ENCODE measurements at places on chromosomes 16 and 17.

GRCh38 chr17:49638818-49639217, 39.1 kb downstream of the SPOP start:
- no peak for DNase-seq

GRCh38 chr16:85825326-85825725, 25.8 kb downstream of the COX4I1 start:
- no peak for DNase-seq

DNA sequence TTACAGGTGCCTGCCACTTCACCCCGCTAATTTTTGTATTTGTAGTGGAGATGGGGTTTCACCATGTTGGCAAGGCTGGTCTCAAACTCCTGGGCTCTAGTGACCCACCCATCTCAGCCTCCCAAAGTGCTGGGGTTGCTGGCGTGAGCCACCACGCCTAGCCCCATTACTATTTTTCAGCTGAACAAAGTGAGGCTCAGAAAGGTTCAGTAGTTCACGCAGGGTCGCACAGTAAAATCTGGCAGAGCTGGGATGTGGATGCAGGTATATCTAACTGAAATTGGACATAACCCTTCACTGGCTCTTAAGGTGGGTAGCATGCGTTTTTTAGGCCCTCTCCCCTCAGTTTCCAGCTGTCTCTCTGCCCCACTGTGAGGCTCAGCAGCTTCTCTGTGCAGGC, 7.2 kb downstream of the AQP8 start:
- DNase-seq: no peak

DNA sequence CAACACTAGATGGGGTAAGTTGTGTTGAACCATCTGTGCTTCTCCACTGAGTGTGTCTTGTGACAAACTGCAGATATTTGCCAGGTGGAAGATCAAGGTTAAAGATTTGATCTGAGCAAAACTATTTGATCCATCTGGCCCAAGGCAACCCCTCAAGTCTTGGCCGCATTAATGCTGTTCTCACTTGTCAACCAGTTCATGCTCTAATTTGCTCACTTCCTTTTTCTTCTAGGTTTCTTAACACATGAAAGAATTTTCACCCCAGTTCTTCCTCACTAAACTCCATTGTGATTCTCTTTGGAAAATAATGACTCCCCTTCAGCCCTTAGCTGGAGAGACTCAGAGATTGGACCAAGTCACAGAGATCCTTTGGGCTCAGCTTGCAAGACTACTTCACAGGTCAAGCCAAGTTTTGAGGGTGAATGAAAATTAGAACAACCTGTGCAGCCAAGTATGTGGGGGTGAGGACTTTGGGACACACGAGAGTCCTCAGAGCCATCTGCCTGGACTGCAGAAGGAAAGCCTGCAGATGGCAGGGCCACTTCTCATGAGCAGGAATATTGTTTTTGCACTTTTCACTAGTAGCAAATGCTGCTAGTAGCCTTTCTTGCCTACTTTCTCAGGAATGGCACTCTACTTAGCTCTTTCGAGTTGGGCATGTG, 166.5 kb downstream of the AXIN2 start:
- DNase-seq: no peak

- DNase-seq: no peak
Measured at GRCh38 chr17:80795754-80796153, 195.9 kb upstream of the CHMP6 start.

DNA sequence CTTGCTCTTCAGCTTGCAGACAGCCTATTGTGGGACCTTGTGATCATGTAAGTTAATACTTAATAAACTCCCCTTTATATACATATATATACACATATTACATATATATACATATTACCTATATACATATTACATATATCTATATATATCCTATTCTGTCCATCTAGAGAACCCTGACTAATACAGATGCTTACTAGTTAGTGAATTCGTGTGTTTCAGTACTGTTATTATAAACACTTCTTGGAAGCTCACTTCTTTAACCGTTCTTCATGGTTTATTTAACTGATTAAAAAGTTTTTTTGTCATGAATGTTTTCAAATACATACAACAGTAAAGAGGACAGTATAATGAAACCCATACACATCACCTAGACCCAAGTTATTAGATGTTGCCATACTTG, 12.6 kb downstream of the ORC6 start:
- no peak for DNase-seq

DNA sequence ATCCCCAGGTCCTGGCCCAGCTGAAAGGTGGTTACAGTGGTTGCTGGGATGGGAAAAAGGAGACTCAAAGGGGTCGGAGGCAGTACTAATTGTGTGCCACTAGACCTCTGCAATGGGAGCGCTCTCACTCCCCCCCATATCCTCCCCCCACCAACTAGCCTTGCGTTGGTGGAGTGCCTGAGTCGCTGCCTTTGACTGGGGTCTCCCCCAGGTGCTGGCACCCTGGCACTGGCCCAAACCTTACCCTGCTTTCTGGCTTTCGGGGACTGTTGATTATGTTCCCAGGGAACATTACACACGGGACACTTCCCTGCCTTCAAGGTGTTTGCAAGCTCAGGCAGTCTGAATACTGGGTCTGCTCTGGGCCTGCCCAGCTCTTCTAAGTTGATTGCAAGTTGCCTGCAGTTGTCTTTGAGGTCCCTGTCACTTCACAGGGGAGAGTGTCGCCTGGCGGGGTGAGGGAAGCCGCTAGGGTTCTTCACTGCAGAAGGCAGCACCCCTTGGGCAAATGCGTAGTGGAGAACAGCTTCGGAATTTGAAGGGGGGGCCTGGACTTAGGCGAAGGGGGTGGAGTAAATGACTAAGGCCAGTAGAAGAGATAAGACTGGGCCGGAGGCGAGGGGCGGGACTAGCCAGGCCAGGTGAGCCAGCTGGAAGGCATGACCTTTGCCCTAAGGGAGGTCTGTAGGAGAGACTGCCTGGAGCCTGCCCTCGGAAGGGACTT, 98.0 kb downstream of the RAB11FIP4 start:
- DNase-seq: no peak

- no peak for DNase-seq
Measured at GRCh38 chr16:50681021-50681885, at the start of gene SNX20. Gene SNX20 (minus strand): TSS chr16:50681312. CDS start chr16:50677526, 3,786 bp downstream.

DNA sequence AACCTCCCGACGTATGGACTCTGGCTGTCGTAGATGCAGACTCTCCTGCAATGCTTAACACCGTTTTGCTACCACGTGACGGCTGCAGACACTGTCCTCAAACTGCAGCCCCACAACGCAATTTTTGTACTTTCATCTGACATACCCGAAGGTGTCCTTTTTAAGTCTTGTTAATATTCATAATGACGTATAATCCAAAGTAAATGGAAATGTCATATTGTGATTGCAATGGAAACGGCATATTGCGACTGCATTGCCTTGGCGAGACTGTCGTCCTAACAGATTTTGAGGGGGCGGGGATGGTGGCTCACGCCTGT, 79.3 kb upstream of the TBC1D3K start:
- DNase-seq: no peak

- no peak for DNase-seq
Measured at GRCh38 chr16:89253548-89254287, 36.2 kb downstream of the ZNF778 start.

GRCh38 chr16:13795131-13795530, 124.8 kb upstream of the ERCC4 start:
- DNase-seq: no peak

DNA sequence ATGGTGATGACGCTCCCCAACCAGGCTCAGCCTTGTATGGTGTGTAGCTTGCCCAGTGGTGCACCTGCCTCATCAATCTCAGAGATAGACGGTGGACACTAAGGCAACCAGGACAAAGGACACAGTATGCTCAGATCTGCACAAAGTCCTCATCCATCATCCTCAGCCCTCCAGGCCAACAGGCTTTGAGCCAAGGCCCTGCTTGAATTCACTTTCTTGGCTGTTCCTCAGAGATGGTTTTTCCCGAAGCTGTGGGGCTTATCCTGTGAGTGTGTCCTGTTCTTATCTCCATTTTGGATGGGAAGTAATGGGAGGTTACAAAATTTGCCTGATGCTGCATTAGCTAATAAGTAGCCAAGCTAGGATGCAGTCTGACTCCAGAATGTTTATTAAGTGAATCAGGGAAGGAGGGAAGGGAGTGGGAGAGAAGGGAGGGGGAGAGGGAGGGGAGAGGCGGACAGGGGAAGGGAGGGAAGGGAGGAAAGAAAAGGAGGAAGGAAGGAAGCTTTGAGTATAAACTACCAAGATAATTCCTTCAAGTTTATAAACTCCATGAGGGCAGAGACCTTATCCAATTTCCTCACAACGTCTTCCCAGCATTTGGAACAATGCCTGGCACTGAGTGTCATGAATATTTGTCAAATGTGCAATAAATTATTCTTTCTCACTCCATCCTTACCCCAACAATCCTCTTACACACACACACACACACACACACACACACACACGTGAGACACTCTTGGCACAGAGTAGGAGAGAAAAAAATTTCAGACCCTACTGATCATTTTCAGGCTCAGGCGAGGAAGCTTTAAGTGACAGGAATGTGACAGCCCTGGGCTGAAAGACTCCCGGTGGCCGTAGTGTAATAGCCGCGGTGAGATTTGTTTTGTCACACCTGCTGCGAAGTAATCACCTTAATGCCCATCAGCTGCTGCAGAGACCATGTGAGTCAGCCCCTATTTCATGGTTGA, 84.3 kb downstream of the BMERB1 start:
- no peak for DNase-seq

Data from HTR-8/SVneo (cell line).